ENCODE measurements at places on chromosomes 1 and 21.

GRCh38 chr21:25931765-25932164 is 197.0 kb downstream of the GABPA start:
- no peaks in the 10 kb centered on the region for H3K27me3 ChIP-seq
- DNase-seq = no peak
- no peak overlapping the region for H3K27ac ChIP-seq
- H3K36me3 ChIP-seq = peaks cover 4% of the 10 kb centered on the region
- no peak overlapping the region for H3K4me3 ChIP-seq
- peaks cover 7% of the 10 kb centered on the region for H3K4me1 ChIP-seq

DNA sequence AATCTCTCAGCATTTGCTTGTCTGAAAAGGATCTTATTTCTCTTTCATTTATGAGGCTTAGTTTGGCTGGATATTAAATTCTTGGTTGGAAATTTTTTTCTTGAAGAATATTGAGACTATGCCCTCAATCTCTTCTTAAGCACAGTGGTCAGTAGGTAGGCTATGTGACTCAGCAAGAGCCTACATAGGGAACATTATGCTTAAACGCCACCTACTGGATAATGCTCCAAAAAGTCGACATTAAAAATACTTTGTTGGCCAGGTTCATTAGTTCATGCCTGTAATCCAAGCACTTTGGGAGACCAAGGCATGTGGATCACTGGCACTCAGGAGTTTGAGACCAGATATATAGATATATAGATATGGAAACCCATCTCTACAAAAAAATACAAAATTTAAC is 678.0 kb upstream of the USP24 start:
- H3K36me3 ChIP-seq = no peaks in the 10 kb centered on the region
- DNase-seq = peak; percentile 42
- H3K27ac ChIP-seq = no peak overlapping the region
- no peaks in the 10 kb centered on the region for H3K27me3 ChIP-seq
- H3K4me1 ChIP-seq = no peaks in the 10 kb centered on the region

DNA sequence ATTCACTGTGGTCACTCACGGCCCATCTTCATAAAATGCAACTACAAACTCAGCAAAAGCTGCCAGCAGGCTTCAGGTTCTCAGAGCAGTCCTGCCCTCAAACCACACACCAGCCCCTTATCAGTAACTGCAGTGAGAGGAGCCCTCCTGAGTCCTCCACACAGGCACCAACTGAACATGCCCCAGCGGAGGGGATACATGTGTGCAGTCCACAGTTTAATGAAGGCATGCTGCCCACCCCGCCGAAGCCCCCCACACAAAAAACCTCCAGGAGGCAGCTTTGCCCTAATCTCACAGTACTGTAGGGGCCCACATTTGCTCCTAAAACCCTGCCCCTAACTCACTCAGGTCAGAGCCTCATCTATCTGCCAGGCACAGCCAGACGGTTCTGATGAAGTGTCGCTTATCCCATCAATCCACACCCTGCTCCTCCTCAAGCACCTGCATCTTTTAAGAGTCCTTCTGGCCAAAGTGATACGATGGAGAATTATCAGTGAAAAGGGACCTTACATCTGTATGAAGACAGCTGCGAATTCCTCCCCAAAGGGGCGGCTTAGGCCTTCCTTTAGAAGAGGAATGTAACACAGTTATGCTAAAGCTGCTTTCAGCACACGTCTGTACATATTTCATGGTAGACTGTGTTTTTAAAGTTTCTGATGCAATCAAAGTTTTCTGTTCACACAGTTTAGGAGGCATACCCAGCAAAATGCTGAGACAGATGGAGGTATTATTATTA is 3.5 kb downstream of the ABCB10 start:
- H3K36me3 ChIP-seq = no peaks in the 10 kb centered on the region
- H3K27me3 ChIP-seq = no peaks in the 10 kb centered on the region
- peaks cover 21% of the 10 kb centered on the region for H3K4me1 ChIP-seq
- H3K27ac ChIP-seq = no peak overlapping the region

DNA sequence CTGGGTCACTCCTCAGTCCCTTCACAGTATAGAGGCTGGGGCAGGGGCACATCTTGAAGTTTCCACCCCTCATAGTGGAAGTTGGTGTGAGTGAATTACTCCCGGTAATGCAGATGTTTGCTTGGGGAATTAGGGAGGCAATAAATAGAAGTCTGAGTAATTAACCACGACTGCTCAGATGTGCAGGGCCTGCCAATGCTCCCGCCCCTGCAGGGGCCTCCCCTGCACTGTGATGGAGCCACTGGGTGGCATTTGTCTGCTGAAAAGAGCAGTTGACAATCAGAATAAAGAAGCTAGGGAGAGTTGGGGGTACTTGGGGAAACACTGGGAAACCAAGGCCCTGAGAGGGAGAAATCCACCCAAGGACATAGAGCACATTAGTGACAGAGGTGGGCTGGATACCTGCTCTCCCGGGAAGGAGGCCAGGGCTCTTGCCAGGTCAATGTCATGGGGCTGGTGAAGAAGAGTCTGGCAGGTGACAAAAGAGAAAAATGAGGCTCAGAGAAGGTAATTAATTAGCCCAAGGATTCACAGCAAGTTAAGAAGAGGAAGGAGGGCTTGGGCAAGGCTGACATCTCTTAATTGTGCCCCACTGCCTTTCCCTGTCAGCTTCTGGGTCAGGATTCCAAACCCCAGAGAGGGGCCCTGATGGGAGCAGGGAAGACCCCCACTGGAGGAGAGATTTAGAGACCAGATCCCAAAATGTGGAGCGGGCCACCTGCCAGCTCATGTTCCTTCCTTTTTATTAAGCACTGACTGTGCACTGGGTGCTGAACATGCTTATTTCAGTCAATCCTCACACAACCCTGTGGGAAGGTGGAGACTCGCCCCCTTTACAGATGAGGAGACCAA is 436.2 kb downstream of the MATN1 start:
- no peaks in the 10 kb centered on the region for H3K4me1 ChIP-seq
- H3K36me3 ChIP-seq = no peaks in the 10 kb centered on the region
- H3K27me3 ChIP-seq = no peaks in the 10 kb centered on the region
- no peak for DNase-seq

- H3K36me3 ChIP-seq = no peaks in the 10 kb centered on the region
- peaks cover 14% of the 10 kb centered on the region for H3K27me3 ChIP-seq
- H3K4me3 ChIP-seq = peak overlapping the region; percentile 77
- no peak overlapping the region for H3K27ac ChIP-seq
- peaks cover 14% of the 10 kb centered on the region for H3K4me1 ChIP-seq
Measured at GRCh38 chr1:109249654-109250401, 489 bp downstream of the CELSR2 start.

- H3K4me1 ChIP-seq = peaks cover 4% of the 10 kb centered on the region
- H3K27me3 ChIP-seq = no peaks in the 10 kb centered on the region
- no peak overlapping the region for H3K4me3 ChIP-seq
- H3K27ac ChIP-seq = no peak overlapping the region
- H3K36me3 ChIP-seq = peaks cover 8% of the 10 kb centered on the region
- DNase-seq = no peak
Measured at GRCh38 chr1:214321705-214322453, 40.9 kb downstream of the SMYD2 start.

DNA sequence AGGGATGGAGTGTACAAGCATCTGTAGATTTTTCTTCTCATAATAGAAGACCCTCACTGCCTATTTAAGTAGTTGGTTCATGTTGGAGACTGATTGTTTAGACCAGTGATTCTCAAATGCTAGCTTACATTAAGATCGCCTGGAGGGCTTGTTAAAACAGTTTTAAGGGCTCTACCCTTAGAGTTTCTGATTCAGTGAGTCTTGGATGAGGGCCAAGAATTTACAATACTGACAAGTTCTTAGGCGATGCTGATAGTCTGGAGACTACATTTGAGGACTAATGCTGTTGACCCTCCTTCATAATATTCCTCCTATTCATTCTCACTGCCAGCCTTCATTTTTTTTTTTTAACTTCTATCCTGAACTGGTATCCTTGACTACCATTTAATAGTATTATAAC is 15.2 kb upstream of the AGO3 start:
- peak; percentile 61 for DNase-seq
- no peaks in the 10 kb centered on the region for H3K27me3 ChIP-seq
- peaks cover 57% of the 10 kb centered on the region for H3K36me3 ChIP-seq
- H3K4me3 ChIP-seq = no peak overlapping the region
- peaks cover 5% of the 10 kb centered on the region for H3K4me1 ChIP-seq
- H3K27ac ChIP-seq = no peak overlapping the region

DNA sequence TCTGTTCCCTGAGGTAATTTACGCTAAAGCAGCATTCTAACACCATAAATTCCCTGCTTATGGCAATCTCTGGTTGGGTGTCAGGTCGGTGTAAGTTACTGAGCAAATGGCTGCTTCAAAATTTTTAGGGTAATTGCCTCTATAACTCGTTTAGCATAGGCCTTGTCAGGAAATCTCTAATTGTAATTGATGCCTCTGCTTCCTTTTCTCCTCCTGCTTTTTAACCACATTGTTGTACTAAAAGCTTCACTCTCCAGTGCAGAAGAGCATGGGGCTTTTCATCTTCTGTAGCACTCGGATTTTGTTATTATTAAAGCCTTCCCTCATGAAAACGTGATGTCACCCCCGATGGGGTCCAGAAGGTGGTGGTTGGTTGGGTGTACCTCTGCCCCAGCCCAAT is 141.6 kb upstream of the NBPF11 start:
- H3K27me3 ChIP-seq = no peaks in the 10 kb centered on the region
- DNase-seq = no peak
- no peaks in the 10 kb centered on the region for H3K36me3 ChIP-seq
- no peak overlapping the region for H3K4me3 ChIP-seq
- no peaks in the 10 kb centered on the region for H3K4me1 ChIP-seq

GRCh38 chr1:239467730-239468129 is 81.4 kb downstream of the CHRM3 start:
- H3K36me3 ChIP-seq = no peaks in the 10 kb centered on the region
- no peak overlapping the region for H3K4me3 ChIP-seq
- no peak overlapping the region for H3K27ac ChIP-seq
- DNase-seq = no peak
- no peaks in the 10 kb centered on the region for H3K4me1 ChIP-seq

GRCh38 chr1:83641206-83641658 is 357.7 kb downstream of the TTLL7 start:
- H3K27ac ChIP-seq = no peak overlapping the region
- H3K27me3 ChIP-seq = no peaks in the 10 kb centered on the region
- H3K4me1 ChIP-seq = peaks cover 6% of the 10 kb centered on the region
- peak; percentile 50 for DNase-seq

DNA sequence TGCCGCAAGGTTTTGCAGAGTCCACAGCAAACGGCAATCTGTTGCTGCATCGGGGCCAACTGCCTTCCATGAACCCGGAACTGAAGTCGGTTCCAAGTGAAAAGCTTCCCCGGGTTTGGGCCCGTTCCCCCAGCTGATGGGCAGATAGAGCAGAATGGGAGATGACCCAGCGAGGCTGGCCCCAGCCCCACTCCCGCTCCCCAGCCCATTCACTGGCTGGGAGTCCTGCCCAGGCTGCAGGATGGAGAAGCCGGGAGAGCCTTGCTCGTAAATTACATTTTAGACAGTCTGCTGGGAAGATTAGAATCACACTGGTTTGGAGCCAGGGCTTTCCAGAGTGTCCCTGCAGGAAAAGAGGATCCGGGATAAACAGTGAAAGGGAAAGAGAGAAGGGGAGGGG is 31.6 kb upstream of the PAX7 start:
- no peaks in the 10 kb centered on the region for H3K4me1 ChIP-seq
- no peak overlapping the region for H3K4me3 ChIP-seq
- H3K27me3 ChIP-seq = peaks cover 38% of the 10 kb centered on the region
- H3K36me3 ChIP-seq = no peaks in the 10 kb centered on the region

DNA sequence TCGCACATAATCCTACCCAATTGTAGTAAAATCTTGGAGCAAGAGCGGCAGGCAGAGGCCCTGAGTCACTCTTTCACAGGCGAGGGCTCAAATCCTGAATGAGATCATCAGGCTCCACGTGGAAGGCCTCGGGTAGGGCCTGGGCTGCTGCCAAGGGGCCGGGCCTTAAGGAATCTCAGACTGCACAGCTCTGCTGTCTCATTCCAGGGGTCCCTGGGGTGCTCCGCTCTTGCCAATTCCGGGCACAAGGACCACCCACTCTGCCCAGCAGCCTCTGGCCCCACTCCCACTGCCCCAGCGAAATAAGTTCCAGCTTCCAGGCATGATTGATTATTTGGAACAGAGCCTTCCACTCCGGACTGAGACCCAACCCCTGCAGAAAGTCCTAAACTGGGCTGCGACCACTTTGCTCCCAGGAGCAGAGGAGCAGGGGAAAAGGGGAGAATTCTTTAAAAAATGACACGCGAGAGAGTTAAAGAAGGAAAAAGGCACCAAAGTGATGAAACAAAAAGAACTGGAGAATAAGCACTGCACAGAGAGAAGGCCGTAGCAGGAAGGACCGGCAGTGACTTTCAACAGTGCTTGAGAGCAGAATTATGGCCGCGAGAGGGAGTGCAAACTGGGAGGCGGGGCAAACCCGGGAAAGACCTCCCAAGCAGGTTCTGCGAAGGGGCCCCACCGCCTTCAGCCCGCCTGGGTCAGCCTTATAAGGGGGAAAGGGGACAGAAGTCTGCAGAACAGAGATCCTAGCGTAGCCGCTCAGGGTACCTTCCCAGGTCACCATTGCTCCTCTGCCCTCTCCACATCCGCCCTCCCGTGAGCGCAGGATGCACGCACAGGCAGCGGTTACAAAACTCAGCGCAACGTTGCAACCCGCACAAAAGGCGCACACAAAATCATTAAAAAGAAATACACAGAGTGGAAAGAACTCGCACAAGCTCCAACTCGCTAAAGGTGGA is 2.0 kb downstream of the ADAMTS1 start:
- peaks cover 39% of the 10 kb centered on the region for H3K4me1 ChIP-seq
- H3K27ac ChIP-seq = peak overlapping the region; percentile 75
- peaks cover 45% of the 10 kb centered on the region for H3K36me3 ChIP-seq
- no peaks in the 10 kb centered on the region for H3K27me3 ChIP-seq

GRCh38 chr1:102470767-102471166 is 474.0 kb upstream of the OLFM3 start:
- H3K27me3 ChIP-seq = no peaks in the 10 kb centered on the region
- no peaks in the 10 kb centered on the region for H3K4me1 ChIP-seq
- H3K4me3 ChIP-seq = no peak overlapping the region
- no peak overlapping the region for H3K27ac ChIP-seq

- no peaks in the 10 kb centered on the region for H3K4me1 ChIP-seq
- H3K27ac ChIP-seq = no peak overlapping the region
- no peak for DNase-seq
- no peaks in the 10 kb centered on the region for H3K27me3 ChIP-seq
- H3K36me3 ChIP-seq = no peaks in the 10 kb centered on the region
Measured at GRCh38 chr1:5502311-5503194, 489.7 kb downstream of the NPHP4 start.

DNA sequence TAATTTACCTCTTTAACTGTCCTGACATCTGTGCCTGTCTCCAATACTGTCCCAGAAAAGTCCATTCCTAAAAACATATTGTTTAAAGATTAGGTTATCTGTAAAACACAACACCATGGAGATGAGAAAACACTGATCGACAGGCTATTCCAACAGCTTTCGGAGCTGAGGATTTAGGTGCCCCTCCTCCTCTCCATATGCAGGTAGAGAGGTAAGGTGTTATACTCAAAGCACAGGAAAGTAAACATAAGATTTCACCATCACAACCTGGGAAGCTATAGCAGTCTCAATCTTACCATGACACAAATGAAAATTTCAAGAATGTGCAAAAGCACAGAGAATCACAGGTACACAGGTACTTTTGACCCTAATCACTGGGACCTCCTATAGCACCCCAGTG is 60.9 kb upstream of the RASAL2 start:
- no peak overlapping the region for H3K4me3 ChIP-seq
- no peaks in the 10 kb centered on the region for H3K36me3 ChIP-seq
- H3K27ac ChIP-seq = no peak overlapping the region
- no peaks in the 10 kb centered on the region for H3K4me1 ChIP-seq
- H3K27me3 ChIP-seq = no peaks in the 10 kb centered on the region

All from cardiac muscle cell (in vitro differentiated cells and primary cell).